Activated CD4-positive, CD25-positive, alpha-beta regulatory T cell (primary cell): ENCODE measurements at places on chromosomes 2 and 18.

DNA sequence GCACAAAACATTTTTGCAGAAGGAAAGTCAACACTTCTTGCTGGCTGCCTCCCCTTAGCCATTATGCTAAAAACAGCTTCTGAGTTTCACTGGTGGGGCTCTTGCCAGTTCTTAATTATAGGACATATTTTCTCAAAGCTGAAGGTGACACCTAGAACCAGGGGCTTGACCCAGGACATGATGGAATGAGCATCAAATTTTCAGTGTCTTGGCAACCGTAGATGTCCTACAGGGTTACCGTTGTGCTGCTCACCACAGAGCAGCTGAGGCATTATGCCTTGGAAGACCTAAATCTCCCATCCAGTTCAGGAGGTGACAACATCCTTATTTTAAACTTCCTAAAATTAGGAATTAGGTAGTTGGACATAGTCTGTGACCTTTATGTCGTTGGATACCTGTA lies 46.7 kb downstream of the TMEM185B start:
- no peak for DNase-seq

DNA sequence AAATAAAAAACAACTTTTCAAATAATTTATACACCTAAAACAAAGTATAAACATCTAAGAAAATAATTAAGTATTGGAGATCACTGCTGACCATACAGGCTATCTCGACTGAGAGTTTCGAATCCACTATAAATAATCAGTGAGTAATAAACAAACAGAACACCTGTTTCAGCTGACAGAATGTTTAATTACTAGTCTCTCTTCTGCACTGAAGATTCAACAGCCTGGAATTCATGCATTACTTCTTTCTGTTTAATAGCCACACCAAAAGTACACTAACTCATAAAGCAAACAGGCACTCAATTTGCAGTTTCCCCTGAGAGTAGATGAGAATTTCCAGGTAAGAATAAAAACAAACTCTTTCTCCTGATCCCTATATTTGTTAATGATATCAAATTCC lies 138.5 kb downstream of the RBMS1 start:
- no peak for DNase-seq

DNA sequence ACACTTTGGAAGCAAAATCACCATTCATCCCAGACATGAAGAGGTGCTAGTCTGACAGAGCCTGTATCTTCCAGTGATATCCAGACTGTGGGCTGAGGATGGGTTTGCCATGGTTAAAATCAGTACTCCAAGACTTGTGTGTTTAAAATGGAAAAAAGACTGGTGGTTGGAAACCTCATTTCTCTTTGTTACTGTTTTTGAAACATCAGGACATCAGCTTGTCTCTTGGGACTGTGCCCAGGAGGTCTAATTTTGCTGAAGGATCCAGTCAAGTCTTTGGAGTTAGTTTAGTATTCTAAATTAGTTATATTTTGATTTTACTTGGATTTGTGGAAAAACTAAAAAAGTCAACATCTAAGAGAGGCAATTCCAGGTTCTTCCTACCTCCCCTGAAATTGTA lies 578.4 kb downstream of the PLCL1 start:
- DNase-seq = no peak

DNA sequence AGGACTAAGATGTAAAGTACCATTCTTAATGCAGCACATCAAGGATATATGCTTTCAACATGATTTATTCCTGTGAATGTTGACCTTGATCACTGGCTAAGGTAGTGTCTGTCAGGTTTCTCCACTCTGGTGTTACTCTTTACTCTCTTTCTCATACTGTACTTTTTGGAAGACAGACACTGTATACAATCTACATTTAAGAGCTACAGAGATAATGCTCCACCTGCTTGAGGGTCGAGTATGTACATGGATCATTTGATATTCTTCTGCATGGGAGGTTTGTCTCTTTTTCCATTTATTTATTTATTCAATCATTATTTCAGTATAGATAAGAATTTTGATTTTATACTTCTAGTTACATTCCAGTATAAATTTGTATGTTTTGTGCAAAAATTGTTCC lies 199.5 kb upstream of the RGPD4 start:
- no peak for DNase-seq

GRCh38 chr2:73971722-73972121 lies 13.0 kb upstream of the TET3 start:
- no peak for DNase-seq
